ENCODE measurements at places on chromosomes 3 and 15.

DNA sequence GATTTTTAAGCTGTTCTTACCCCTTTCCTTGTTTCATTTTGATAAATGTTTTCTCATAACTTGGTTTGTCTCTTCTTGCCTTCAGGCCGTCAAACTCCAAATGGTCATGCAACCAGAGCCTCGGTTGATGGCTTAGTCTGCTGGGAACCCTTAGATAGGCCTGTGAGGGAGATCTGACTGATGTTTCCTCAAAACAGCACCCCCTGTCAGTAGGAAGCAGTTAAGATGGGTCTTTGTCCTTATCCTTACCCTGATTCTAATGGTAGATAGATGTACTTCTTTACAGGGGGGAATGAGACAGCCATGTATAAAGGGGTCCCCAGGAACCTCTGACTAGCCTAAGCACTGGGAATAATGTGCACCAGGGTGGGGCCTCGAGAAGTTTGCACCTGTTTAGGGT lies 16.3 kb upstream of the OR5H1 start:
- DNase-seq, result no peak

- DNase-seq, result no peak
These were observed 143.1 kb downstream of the ARNT2 start for GRCh38 chr15:80547264-80547663.

- DNase-seq, result no peak
These were observed 124.1 kb upstream of the RASGRP1 start for GRCh38 chr15:38688761-38689160.

GRCh38 chr3:49901366-49902339 lies 2.0 kb downstream of the MST1R start:
- DNase-seq, result peak; percentile 22

GRCh38 chr15:38745126-38745525 lies 180.5 kb upstream of the RASGRP1 start:
- DNase-seq, result no peak

- DNase-seq, result no peak
These were observed 1.5 kb upstream of the P2RY12 start for GRCh38 chr3:151386056-151386455.

Measured in hematopoietic multipotent progenitor cell (in vitro differentiated cells).